Skin of body (tissue), 3 donors: ENCODE measurements at places on chromosomes 2 and 18.

DNA sequence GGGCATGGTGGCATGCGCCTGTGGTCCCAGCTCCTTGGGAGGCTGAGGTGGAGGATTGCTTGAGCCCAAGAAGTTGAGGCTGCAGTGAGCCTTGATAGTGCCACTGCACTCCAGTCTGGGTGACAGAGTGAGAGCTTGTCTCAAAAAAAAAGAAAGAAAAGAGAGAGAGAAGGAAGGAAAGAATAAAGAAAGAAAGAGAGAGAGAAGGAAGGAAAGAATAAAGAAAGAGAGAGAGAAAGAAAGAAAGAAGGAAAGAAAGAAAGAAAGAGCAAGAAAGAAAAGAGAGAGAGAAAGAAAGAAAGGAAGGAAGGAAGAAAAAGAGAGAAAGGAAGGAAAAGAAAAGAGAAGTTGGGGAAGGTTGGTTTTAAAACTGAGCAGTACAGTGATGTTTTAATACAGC lies 49.0 kb upstream of the ACSL3 start:
- no peak for DNase-seq

GRCh38 chr18:44309185-44309584 lies 371.5 kb upstream of the SETBP1 start:
- no peak for DNase-seq

DNA sequence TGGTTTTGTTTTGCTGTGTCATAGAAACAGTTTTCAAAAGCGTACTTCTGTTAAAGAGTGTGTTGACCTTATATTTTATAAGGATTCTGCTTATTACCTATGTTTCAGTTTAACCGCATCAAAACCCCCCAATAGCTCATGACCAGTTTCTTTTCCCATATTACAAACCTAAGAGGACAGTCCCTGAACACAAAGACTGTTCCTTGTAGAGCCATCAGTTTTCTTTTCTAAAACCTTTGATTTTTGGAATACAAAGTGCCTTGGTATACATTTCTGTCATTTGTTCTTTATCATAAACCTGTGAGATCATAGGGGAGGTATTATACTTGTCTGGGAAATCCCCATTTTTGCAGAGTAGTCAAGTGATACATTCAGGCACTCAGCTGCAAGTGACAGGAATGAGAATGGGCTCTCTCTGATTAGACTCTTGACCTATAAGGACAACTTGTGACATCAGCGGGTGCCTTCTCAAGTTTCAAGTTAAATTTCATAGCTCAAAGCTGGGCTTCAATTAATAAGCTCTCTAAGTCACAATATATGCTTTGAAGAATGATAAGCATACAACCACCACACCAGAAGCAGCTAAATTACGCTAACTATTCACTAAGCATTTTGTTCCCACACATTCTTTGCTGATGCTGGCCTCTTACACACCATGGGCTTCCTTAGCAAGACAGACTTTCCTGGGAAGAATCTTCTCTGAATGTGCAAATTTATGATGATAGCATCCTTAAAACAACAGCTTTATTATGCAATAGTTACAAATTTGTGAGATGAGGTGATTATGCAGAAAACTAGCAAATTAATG lies 97.5 kb upstream of the CD302 start:
- DNase-seq, result no peak

DNA sequence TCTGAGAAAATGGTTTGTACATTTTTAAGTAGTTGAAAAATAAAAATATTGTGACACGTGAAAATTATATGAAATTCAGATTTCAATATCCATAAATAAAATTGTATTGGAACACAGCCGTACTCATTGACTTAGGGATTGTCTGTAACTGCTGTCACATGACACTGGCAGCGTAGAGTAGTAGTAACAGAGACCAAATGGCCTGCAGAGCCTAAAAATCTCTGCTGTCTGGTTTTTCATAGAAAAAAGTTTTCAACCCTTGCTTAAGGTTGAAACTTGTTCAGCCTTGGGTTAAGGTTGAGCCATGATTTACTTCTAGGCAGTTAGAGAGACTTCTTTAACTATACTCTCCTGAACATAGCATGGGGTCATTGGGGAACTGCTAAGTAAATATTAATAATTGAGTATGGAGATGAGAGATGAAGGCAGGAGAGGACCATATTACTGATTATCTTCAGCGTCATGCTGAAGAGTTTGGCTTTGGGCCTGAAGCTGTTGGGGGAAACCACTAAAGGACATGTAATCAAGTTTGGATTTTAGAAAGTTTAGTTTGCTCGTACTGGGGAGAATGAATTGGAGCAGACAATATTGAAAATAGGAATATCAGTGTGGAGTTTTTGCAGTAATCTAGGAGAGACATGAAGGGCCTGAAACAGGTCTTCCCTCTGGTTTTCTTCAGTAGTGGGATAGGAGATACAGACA lies 16.2 kb downstream of the EML4 start:
- DNase-seq, result no peak

GRCh38 chr2:118130385-118130784 lies 42.1 kb downstream of the INSIG2 start:
- DNase-seq, result no peak
